ENCODE measurements at places on chromosomes 4 and X. TPM values are rescaled to one million over a fixed set of nuclear protein-coding genes. Genes with fewer than 3 reads are reported as not detected.

Gene FAM156A
- polyA plus RNA-seq, result 16.2 TPM

Gene PHKA1
- 1.0 TPM for polyA plus RNA-seq

Gene DCAF4L1
- 0.04 TPM for polyA plus RNA-seq

Gene MGAT4D
- not detected for polyA plus RNA-seq

Gene KDR
- not detected for polyA plus RNA-seq

Gene CXCL11
- polyA plus RNA-seq, result not detected

Gene AADAT
- 0.22 TPM for polyA plus RNA-seq

Gene SOWAHD
- polyA plus RNA-seq, result not detected

Gene HSFX3
- 0.20 TPM for polyA plus RNA-seq

Gene FREM3
- polyA plus RNA-seq, result 0.32 TPM

Gene STPG2
- polyA plus RNA-seq, result 0.24 TPM

Gene GPAT3
- 9.3 TPM for polyA plus RNA-seq

Gene GLUD2
- polyA plus RNA-seq, result 2.1 TPM

Gene SPANXN3
- not detected for polyA plus RNA-seq

Gene IL21
- not detected for polyA plus RNA-seq
